ENCODE measurements at places on chromosomes 5 and 9.

DNA sequence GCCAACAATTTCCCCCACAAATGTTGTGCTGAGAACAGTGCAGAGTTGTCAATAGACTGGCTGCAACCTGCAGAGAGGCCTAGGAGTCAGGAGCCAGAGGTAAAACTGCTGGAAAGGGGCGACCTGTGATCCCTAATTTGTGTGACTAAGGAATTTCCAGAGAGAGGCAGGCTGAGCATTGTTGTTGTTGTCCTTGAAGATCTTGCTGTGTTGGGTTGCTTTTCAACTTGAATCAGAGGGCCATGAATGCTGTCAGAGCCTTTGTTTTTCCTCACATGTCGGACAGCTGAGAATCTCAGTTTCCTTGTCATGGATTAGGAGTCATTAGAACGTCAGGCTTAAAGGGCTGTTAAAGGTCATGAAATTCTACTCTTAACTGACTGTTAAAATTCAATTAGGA, 134.6 kb upstream of the ASTN2 start:
- no peak for DNase-seq

DNA sequence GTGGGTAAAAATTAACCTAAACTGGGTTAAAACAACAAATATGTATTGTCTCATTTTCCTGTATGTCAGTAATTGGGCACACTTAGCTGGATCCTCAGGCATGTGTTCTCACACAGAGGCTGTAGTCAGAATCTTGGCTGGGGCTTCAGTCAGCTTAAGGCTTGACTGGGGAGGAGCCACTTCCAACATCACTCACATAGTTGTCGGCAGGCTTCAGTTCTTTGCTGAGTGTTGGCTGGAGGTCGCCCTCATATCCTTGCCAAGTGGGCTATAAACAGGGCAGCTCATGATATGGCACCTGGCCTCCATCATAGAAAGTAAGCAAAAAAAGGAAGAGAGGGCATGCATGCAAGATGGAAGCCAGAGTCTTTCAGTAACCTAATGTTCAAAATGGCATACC, 173.0 kb downstream of the GIN1 start:
- DNase-seq, result no peak

DNA sequence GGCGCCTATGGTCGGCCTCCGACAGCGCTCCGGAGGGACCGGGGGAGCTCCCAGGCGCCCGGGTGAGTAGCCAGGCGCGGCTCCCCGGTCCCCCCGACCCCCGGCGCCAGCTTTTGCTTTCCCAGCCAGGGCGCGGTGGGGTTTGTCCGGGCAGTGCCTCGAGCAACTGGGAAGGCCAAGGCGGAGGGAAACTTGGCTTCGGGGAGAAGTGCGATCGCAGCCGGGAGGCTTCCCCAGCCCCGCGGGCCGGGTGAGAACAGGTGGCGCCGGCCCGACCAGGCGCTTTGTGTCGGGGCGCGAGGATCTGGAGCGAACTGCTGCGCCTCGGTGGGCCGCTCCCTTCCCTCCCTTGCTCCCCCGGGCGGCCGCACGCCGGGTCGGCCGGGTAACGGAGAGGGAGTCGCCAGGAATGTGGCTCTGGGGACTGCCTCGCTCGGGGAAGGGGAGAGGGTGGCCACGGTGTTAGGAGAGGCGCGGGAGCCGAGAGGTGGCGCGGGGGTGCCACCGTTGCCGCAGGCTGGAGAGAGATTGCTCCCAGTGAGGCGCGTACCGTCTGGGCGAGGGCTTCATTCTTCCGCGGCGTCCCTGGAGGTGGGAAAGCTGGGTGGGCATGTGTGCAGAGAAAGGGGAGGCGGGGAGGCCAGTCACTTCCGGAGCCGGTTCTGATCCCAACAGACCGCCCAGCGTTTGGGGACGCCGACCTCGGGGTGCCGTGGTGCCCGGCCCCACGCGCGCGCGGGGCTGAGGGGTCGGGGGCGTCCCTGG, 561 bp downstream of the DAPK1 start:
- peak; percentile 81 for DNase-seq

GRCh38 chr9:79687131-79687447, 115.3 kb downstream of the TLE4 start:
- no peak for DNase-seq

DNA sequence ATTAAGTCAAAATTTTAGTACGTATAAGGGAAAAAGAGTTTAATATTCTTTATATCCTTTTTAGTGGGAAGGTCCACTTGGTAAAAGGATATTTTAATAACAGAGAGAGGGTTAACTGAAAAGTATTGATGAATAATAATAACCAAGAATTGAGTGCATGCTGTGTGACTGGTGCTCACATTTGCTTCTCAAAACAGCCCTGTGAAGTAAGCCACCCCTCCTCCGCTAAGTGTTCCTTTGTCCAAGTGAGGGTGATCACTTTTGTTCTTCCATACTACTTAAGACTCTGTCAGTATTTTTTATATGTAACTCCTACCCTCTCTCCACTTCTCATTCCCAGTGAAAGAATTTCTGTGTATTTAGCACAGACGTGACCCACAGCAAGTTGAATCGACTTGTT, 51.5 kb downstream of the SLC44A1 start:
- no peak for DNase-seq

DNA sequence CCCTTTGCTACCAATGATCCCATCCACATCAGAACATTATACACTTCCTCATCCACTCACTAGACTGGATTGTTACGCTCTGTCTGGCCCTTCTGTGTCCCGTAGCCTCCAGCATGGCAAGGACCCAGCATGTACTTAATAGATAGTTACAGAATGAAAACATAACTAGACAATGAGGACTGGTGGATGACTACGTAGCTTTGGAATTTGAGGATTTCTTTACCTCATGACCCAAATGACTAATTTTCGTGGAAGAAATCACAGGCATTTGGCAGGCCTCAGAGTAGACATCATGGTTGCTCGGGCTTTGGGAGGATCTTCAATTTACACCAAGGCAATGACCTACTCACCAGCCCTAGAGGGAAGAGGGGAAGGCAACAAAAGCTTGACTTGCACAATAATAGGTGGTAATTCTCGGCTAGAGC, 299.8 kb downstream of the TLE1 start:
- DNase-seq, result no peak

DNA sequence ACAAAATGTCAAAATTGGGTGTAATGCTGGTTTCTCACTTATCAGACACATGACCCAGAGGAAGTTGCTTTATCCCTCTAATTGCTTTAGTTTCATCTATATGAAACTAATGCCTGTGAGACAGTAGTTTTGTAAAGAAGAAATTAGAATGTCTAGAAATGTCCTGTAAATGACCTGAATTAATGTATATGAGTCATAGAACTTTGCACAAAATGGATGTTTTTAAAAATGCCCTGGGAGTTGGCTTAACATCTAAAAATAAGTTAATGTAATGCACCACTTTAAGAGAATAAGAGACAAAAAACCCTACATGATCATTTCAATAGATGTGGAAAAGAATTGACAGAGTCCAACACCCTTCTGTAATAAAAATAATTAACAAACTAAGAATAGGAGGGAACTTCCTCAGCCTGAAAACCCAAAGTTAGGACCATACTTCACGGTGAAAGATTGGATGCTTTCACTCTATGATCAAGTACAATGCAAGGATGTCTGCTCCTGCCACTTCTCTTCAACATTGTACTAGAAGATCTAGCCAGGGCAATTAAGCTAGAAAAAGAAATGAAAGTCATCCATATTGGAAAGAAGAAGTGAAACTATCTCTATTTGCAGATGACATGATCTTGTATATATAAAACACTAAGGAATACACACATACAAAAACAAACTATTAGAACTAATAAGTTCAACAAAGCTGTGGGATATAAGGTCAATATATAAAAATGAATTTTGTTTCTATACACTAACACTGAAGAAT, 117.9 kb downstream of the MELK start:
- no peak for DNase-seq

DNA sequence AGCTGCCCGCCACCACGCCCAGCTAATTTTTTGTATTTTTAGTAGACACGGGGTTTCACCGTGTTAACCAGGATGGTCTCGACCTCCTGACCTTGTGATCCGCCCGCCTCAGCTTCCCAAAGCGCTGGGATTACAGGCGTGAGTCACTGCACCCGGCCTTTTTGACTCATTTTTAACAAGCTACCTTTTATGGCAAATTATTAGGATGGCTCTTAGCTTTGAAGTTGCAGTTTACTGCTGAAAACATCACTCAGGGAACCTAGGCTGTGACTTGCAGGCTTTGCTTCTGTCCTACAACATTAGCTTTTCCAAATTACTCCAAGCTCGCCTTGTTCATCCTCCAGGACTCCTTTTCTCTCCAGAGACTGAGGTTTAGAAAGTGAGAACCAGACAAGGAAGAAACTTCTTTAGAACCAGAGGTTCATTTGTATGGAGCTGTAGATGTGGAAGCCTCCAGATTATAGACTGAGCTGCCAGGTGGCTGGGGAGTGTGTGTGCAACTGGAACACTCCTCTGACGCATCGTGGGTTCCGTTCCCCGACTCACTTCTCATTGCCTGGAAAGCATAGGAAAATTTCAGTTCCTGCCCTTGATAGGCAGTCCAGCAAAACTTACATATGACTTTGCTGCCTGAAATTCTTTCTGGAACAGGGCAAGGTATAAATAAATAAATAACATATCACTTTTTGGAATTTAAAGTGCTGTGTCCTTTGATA, 23.8 kb upstream of the SPTAN1 start:
- no peak for DNase-seq

DNA sequence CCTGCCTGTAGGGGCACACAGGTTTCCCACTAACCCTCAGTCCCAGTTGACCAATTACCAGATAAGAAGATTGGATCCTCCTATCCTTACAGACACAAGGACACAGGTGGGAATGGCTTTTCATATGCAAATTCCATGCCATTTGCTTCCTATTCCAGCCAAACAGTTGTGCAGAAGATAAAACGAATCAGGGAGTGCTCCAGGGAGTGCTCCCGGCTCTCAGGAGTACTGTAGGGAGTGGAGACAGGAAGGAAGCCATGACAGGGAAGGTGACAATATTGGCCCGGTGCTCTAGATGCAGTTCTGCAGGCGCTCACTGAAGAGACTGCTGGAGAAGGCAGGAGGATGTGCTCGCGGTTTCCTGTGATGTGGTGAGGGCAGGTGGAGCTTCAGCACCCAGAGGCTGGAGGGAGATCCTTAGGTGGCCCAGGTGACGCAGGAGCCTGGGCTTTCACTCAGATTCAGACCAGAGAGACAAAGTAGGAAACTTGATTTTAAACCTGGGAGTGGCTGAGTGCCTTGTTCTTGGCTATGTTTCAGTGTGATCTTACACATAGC, 260.0 kb downstream of the AUH start:
- DNase-seq, result no peak

GRCh38 chr9:76419782-76420380, 25.7 kb upstream of the RFK start:
- DNase-seq, result no peak

DNA sequence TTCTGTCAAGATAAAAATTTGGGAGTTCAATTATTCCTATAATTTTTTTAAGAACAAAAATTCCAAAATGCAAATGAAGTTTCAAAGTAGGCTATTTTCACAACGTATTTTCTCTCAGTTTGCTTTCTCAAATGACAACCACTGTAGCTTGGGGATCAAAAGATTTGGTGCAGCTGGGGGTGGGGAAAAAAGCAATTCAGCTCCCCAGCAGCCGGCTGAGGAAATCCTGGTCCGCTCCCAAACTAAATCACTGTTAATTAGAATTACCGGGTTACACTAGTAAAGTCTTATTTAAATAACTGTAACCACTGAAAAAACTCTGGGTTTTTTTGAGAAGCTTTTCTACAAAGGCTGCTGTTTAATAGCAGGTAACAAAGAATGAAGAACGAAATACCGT, 5.7 kb downstream of the NR6A1 start:
- DNase-seq, result no peak

GRCh38 chr5:67802766-67803165, 412.8 kb upstream of the PIK3R1 start:
- DNase-seq, result no peak

DNA sequence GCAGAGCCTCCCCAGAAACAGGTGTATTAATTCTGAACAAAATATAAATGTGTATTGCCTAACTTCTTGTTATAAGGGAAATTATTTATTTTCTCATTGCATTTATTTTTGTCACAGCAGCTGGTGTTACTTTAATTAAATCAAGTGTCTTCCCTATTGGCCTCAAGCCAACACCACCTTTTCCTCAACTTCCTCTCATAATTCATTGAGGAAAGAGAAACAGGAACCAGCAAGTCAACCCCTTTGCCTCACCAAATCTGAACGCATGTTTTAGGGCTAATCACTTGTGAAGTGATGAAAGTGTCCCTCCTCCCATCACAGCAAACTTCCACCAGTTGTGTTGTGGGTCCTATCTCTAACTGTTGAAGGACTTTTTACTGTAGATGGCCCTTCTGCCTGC, 73.1 kb downstream of the DIRAS2 start:
- DNase-seq, result no peak

DNA sequence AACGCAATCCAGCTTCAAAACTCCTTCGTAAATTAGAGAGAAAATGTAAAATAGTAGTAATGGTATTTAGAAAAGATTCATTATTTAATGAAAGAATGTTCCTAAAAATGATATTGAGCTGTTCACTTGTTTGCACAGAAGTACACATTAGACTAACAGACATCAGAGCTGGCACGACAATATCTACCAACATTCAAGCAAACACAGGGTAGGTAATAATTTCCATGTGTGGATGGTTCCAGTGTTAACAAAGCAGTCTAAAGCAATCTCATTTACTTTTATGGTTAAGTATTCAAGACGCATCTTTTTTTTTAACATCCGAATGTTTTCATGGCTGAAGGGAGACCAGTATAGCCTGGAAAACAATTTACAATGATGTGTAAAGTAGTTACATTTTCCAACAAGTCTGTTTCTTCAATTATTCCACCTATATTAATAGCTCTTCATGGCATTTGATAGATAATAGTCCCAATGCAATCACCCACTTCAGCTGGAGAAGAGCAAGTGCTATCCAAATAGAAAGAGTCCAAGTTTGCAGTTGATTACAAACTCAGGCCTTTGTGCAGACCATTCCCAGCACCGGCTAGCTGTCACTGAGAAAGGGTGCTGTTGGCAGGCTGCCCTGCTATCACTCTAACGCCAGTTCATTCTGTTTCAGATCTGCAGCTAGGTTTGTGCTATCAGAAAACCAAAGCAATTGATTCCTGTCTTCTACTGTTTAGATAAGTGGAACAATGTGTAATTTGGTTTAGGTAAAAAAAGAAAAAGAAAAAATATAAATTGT, 458.8 kb downstream of the DTWD2 start:
- DNase-seq, result peak; percentile 27

- DNase-seq, result no peak
Observed at GRCh38 chr9:100619194-100619593, 41.3 kb downstream of the CAVIN4 start.

DNA sequence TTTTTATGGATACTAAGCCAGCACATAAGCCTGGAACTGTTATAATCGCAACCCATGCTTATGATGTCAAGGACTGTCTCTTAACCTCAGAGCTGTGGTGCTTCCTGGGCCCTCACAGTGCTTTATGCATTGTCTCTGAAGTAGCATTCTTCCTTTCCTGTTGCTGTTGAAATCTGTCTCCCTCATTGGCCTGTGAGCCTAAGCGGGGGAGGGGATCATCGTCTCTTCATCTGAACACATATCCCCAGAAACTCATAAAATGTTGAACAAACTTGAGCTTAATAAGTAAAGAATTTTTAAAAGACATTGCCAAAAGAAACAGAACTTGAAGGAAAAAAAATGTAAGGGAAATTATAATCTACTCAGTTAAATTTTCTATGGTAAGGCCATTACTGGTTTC, 80.3 kb downstream of the SGCD start:
- DNase-seq, result no peak
